ENCODE measurements at places on chromosomes 2 and 18.

DNA sequence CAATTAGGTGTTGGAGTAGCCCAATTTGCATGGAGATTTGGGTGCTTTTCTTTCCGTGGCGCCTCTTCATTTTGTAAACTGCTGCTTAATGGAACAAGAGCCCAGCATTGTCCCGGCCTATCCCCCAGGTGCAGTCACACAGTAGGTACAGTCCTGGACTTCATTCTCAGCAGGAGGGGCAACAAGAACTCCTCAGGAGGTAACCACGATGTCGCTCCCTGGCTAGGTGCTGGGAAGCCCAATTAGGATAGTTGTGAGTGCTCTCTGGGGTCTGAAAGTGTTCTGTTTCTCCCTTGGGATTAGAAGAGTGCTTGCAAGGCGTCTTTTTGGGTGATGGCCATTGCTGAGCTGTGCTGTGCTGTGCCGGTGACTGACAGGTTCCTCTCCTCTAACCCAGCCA, 53.8 kb downstream of the CABLES1 start:
- DNase-seq: no peak

- DNase-seq: no peak
These were observed 106.1 kb downstream of the DSEL start for GRCh38 chr18:67410075-67411070.

GRCh38 chr2:194826241-194826640, 830.8 kb upstream of the SLC39A10 start:
- no peak for DNase-seq

DNA sequence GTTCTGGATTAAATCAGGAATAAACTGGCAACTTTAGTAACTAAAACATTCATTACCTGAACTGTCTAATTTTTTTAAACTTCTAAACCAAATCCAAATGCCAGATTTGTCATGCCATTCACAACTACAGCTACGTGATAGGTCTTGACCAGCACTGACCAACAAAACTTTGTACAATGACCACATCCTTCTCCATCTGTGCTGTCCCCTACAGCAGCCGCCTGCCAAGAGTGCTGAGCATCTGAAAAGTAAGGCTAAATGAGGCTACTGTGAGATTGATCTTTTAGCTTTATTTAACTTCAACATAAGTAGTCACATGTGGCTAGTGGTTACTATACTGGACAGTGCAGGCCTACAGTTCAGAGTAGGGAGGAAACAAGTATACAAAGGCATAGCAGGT, 7.6 kb downstream of the FAM168B start:
- DNase-seq: no peak

DNA sequence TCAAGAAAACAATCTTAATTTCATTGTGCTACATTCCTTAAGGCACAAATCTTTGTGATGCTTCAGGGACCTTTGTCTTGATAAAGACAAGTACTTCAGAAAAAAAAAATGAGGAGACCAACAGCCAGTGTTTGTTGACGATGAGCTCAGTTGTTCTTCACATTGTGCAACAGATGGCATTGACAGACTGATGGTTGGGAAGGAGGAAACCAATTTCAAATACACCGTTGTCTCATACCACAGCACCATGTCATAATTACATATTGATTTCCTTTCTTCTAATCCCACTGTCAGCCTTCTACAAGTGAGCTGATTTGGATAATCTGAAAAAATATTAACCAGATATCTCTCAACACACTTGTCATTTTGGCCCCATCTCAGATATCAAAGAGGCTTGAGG, 53.7 kb upstream of the GRB14 start:
- no peak for DNase-seq

GRCh38 chr2:208595386-208596275, 189.0 kb downstream of the PTH2R start:
- no peak for DNase-seq

DNA sequence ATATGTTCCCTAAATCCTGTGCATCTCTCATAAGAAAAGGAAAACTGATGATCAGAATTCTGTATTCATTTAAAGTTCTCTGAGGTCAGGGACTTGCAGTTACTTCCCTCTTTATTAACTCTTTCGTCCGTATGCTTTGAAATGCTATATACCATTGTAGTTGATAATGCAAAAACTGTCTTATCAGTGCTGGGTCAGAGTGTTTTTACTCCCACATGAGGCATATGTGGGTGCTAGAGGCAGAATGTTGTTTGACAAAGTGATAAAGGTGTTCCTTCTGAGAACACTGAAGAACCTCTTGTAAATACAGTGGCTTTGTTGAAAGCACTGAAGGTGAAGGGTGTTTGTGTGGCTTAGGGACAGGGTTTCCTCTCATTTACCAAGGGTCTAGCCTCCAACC, 136.5 kb upstream of the NFATC1 start:
- no peak for DNase-seq

- no peak for DNase-seq
These were observed 42.4 kb downstream of the ADI1 start for GRCh38 chr2:3476985-3477327.

- DNase-seq: no peak
These were observed 709.2 kb upstream of the ID2 start for GRCh38 chr2:7972670-7973069.

DNA sequence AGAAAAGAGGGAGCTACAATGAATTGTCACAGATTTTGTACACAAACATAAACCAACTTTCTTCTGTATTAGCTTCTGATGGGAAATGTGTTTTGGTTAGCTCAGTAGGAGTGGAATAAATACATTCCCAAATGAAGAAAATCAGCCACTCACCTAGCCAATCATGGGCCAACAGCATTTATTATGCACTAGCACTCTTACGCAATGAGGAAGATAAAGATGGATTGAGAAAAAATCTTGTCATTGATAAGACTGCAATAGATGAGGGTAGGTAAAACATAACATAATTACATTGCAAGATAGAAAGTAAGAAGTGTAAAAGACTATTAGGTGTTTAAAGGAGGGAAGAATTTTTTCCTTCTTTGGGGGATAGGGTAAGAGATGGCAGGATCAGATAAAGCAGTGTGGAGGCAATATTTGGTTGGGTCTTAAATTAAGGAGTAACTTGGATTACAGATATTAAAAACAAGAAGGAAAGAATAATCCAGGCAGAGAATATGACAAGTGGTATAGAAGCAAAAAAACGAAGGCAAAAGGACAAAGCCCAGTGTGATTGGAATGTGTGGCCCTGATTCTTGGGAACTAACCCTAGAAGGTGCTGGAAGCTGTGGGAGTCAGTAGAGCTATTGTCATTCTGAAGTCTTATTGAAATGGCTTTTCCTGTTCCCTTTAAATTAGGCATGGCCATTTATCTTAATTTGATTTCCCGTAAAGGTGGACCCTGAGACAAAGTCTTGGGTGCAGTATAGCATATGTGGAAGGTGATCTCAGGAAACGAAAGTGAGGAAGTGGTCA, 208.4 kb upstream of the MEX3C start:
- DNase-seq: no peak

GRCh38 chr2:205612636-205613035, 69.7 kb upstream of the NRP2 start:
- DNase-seq: no peak

DNA sequence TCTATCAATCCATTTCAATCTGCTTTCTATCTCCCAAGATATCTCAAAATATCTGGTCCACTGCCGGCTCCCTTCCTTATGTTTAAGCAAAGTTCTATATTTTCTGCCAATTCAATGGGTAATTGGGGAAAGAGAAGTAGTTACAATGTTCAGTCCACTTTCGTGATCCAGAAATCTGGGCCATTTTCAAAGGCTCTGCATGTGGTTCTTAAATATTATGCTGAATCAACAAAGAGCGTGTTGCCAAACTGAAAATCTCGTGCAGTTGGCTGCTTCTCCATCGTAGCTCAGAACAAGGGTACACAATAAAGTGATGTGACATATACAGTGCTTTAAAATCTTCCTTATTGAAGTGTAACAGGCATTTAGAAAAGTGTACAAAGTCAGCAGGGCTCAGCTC, 863.1 kb downstream of the RNF144A start:
- no peak for DNase-seq

GRCh38 chr2:150620416-150620815, 132.9 kb upstream of the RND3 start:
- no peak for DNase-seq

DNA sequence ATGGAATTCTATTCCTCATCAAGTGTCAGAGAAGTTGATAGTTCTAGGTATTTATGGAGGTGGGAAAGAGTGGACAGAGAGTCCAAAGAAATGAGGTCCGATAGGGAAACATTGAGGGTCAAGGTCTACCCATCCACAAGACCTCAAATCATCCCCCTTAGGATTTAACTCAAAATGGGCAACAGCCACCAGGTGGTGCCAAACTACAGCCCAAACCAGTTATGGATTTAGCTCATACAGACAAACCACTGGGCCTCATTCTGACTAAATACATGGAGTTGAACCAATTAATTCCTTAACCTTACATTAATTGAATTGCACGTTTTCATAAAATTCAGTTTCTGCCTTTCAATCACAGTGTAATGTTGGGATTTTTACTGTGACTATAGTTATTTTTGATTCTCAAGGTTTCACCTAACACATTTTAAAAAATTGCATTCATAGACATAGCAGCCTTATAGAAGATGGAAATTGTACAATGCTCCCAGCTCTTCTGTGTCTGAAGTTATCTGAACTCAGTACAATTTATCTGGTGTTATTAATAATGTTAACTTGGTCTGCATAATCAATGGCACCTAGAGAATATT, 98.2 kb upstream of the HNMT start:
- DNase-seq: peak; percentile 28

- DNase-seq: no peak
These were observed 70.6 kb upstream of the ID2 start for GRCh38 chr2:8611246-8611645.

DNA sequence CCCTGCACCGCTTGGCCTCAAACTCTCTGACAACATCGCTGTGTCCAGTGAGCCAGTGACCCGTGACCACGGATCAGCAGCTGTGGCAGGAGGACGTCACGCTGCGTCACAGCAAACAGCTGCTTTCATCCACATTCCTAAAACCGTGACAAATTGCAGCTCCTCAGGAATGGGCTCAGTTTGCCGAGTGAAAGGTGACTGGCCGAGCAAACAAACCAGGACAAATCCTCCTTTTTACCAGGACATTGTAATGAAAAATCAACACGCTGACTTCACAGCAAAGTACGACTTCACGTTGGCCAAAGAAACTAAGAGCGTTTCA, 57.6 kb downstream of the PXDN start:
- no peak for DNase-seq

DNA sequence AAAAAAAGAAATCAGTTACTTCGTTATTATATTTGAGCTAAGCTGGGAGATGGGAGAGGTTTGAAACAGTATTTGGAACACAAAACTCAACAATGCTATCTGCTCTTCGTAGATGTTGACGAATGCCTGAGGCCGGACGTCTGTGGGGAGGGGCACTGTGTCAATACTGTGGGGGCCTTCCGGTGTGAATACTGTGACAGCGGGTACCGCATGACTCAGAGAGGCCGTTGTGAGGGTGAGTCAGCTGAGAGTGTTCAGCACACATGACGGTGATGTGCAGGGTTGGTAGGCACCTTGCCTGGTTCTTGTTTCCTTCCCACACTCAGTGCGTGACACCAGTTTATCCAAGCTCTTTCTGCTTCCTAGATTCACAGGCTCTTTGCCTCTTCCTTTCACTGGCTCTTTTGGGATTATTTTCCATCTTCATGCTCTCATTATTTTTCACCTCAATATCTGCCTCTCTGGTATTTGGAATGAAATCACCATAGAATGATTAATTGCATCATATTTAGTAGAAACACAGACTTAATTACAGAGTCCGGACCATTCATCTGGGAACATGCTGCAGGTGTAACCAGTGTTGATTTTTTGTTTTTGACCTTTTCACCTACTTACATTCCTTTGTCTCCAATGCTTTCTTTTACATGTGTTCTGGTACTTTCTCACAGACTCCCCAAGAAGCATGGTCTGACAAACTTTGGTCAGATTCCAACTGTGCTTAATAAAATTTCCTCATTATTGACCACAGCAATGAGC, 200.6 kb upstream of the RASGRP3 start:
- DNase-seq: peak; percentile 3

DNA sequence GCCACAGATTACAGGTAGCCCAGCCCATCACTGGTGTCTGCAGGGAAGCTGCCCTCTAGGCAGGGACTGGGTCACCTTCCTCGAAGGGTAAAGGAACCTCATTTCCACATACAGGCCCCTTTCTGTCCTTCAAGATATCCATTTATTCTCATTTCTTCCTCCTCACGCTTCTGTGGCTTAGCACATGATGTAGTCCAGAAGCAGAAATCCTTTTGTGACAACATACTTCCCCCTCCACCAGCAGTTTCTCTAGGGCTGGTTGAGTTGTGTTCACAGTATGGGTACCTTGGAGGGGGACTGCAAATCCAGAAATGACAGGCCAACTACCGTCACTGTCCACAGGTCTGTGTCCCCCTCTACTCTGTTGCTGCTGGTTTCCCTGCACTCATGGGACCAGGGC, 364.9 kb downstream of the ANAPC1 start:
- no peak for DNase-seq

GRCh38 chr2:25251422-25252273, 83.3 kb upstream of the POMC start:
- peak; percentile 56 for DNase-seq

DNA sequence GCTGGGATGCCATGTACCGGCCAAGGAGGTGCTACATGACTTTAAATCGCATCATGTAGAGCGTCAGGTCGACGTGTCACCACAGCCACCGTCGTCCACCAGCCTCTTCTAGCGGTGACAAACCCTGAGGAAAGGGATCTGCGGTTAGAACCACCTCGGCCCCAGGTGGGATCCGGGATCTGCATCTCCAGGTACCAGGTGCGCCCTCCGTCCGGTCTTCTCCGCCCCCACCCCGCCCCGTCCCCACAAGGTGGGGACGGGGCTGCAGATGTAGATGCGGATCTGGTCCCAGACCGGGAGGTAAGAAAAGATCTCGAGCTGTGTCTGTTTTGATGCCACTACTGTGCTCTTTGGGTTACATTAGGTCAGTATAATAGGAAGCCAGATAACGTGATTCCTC, 38.4 kb downstream of the C1D start:
- no peak for DNase-seq

GRCh38 chr18:54423831-54424230, 66.1 kb downstream of the C18orf54 start:
- no peak for DNase-seq

DNA sequence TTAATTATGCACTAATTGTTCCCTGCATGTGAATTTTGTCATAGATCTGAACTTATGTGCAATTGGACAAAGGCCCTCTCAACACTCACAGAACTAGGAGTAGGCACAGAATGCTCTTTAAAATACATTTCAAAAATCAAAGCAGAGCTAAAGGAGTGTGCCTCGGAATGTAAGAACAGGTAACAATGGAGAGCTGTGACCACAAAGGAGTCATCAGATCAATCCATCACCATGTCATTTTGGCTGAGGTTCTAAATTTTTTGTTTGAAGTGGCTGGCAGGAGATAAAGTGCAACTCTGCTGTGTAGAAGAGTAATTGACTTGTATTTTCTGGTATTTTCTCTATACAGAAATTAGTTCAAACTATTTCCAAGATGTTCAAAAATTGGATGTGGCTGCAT, 155.4 kb downstream of the NRP2 start:
- DNase-seq: no peak

- no peak for DNase-seq
These were observed 163.8 kb upstream of the STK17B start for GRCh38 chr2:196335221-196335634.

GRCh38 chr2:39452396-39452795, 15.3 kb upstream of the MAP4K3 start:
- no peak for DNase-seq

- no peak for DNase-seq
These were observed 58.5 kb downstream of the SP3 start for GRCh38 chr2:173906626-173907025.

- DNase-seq: no peak
These were observed 78.2 kb downstream of the DYSF start for GRCh38 chr2:71531522-71532047.

- DNase-seq: no peak
These were observed 72.6 kb downstream of the EPAS1 start for GRCh38 chr2:46369783-46370182.

Measured in T-helper 1 cell (primary cell).